ENCODE measurements at places on chromosomes 16 and 17.

GRCh38 chr16:6105115-6105514 is 1007.5 kb upstream of the EEF2KMT start:
- no peak for DNase-seq

- no peak for DNase-seq
Measured at GRCh38 chr17:80323982-80324381, 63.3 kb downstream of the RNF213 start.

GRCh38 chr17:65666876-65667321 is 105.5 kb upstream of the AXIN2 start:
- DNase-seq = no peak

DNA sequence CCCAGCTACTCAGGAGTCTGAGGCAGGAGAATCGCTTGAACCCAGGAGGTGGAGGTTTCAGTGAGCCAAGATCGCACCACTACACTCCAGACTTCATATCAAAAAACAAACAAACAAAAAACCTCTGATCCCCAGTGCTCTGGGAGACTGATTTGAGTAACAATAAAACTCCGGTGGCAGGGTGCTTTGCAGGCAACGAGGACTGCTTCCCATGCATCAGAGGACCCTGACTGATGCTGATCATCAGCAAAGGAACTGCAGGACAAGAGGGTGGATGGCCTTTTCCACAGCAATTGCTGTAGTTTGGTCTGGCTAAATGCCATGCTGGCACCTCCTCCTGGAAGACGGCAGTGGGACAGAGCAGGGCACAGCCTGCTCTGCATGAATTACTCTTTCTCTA is 6.4 kb upstream of the SLC39A11 start:
- DNase-seq = no peak

DNA sequence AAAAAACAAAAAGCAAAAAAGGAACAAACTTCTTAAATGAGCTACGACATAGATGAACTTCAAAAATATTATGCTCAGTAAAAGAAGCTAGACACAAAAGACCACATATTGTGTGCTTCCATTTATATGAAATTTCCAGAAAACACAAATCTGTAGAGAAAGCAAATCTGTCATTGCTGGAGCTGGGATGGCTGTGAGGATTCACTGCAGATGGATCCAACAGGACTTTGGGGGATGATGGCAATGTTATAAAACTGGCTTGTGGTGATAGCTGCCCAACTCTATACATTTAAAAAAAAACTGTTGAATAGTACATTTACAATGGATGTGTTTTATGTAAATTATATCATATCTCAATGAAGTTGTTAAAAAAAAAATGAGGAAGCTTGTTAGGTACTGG is 52.6 kb upstream of the MAP3K14 start:
- DNase-seq = no peak

- no peak for DNase-seq
Measured at GRCh38 chr17:52049496-52049895, 109.0 kb downstream of the CA10 start.

All from progenitor cell of endocrine pancreas (in vitro differentiated cells).